ENCODE measurements at places on chromosomes 1 and 21.

DNA sequence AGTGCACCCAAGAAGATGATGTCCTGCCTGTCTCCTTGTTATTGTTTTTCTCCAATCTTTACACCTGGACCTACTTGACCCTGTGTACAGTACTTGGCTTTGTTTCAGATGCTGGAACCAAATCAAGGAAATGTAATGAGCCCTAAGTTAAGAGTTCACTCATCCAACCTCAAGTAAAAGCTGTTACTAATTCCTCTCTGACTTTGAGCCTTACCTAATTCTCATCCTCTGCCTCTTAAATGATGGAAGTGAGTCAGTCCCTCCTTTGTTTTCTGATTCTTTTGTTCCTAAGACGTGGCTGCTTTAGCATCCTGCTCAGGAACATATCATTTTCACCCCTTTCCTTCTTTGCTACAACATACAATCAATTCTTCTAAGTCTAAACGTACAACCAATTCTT lies 15.3 kb upstream of the PLA2G4A start:
- no peak for DNase-seq

- no peak for DNase-seq
These were observed 18.4 kb downstream of the RIT1 start for GRCh38 chr1:155892796-155893195.

GRCh38 chr1:174156437-174156836 lies 2.9 kb upstream of the RABGAP1L start:
- DNase-seq, result no peak

DNA sequence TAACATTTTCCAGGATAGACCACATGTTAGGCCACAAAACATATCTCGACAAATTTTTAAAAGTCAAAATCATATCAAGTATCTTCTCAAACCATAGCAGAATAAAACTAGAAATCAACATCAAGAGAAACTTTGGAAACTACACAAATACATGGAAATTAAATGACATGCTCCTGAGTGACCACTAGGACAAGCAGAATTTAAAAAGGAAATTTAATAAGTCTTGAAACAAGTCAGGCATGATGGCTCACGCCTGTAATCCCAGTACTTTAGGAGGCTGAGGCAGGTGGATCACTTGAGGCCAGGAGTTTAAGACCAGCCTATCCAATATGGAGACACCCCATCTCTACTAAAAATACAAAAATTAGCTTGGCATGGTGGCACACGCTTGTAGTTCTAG lies 26.4 kb upstream of the UTS2 start:
- DNase-seq, result no peak

- DNase-seq, result no peak
These were observed 140.4 kb downstream of the BRINP2 start for GRCh38 chr1:177311111-177311510.

DNA sequence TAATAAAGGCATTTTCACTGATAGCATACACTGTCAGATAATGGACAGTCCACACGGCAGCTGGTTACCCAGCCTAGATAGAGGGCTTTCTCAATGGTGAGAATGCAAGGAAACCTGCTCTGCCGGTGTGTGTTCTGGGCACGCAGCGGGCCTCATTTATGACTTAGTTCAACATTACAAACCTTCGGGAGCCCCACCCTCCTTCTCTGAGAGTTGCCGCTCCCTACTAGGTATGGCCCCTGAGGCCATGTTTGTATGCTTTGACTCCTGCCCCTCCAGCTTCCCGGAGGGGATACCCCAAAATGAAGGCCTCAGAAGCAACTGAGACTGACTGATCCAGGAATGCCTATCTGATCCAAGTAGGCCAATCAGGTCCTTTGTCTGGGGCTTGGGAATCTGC lies 17.2 kb upstream of the FABP3 start:
- DNase-seq, result no peak

GRCh38 chr1:111140680-111140967 lies 601 bp downstream of the CEPT1 start:
- DNase-seq, result no peak

GRCh38 chr1:187096689-187097088 lies 267.9 kb downstream of the PLA2G4A start:
- DNase-seq, result no peak

DNA sequence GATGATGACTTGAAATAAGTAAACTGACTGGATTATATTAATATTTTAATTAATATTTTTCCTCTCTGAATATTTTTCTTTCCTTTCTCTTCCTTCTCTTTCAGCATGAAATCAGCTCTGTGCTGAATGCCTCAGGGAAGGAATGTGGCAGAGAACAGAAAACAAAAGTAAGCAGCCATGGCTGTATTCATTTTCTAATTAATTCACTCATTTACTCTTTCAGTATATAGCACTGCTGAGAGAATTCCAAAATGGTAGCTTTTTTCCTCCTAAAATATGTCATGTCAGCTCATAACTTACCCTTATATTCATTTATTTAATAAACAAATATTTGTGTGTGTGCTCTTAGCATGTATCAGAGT lies 522.5 kb downstream of the PTPRC start:
- DNase-seq, result no peak

GRCh38 chr1:208279826-208280588 lies 35.8 kb upstream of the PLXNA2 start:
- DNase-seq, result no peak

- no peak for DNase-seq
These were observed 262.0 kb downstream of the HMCN1 start for GRCh38 chr1:185996211-185996610.

DNA sequence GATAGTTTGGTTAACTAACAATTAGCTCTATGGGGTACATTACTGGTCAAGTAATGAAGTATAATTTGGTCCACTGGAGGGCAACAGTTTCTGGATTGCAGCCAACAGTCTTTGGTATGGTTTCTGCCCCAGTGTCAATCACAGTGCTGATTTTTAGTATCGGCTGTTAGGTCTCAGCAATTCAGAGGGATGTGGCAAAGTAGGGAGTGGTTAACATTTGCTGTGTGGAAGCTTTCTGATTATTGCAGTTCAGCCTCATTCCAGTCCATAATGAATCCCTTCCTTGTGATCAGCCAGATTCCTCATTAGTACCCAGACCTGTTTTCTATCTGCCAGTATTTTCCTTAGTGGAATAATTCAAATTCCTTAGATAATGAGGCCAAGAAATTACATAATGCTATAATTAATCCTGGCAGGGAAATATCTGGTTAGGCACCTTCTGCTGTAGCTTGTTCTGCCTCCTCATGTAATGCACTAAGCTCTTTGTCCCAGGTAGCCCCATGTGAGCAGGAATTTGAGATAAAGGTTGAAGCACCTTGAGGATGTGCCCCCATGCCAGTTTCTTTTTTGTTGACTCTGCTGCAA lies 14.0 kb downstream of the F3 start:
- DNase-seq, result no peak

- no peak for DNase-seq
These were observed 8.3 kb downstream of the IL24 start for GRCh38 chr1:206905295-206906164.

DNA sequence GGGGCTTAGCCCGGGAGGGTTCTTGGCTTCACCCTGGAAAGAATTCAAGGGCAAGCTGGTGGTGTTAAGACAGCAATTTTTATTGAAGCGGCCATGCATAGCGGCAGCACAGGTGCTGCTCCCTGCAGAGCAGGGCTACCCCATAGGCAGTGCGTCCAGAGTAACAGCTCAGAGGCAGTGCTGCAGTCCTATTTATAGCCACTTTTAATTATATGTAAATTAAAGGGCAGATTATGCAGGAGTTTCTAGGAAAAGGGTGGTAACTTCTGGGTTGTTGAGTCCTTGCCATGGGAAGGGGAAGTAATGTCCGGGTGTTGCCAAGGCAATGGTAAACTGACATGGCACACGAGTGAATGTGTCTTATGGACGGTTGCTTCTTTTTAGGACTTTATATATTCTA lies 57.0 kb downstream of the VPS26C start:
- no peak for DNase-seq

DNA sequence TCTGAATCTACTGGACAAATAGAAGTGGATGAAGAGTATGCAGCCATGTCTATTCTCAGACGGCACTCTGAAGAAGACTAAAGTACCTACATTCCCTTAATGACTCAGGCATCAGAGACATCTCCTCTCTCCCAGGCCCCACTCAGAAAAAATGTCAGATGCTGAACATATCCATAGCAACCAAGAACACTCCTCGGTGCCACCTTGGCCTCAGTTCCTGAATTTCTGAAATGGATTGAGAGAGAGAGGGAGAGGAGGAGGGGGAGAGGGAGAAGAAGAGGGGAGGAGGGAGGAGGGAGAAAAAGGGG lies 16.0 kb upstream of the OVAAL start:
- no peak for DNase-seq
